ENCODE measurements at places on chromosomes 2 and 18.

GRCh38 chr18:78406743-78407465, 572.7 kb upstream of the SALL3 start:
- no peak for DNase-seq

DNA sequence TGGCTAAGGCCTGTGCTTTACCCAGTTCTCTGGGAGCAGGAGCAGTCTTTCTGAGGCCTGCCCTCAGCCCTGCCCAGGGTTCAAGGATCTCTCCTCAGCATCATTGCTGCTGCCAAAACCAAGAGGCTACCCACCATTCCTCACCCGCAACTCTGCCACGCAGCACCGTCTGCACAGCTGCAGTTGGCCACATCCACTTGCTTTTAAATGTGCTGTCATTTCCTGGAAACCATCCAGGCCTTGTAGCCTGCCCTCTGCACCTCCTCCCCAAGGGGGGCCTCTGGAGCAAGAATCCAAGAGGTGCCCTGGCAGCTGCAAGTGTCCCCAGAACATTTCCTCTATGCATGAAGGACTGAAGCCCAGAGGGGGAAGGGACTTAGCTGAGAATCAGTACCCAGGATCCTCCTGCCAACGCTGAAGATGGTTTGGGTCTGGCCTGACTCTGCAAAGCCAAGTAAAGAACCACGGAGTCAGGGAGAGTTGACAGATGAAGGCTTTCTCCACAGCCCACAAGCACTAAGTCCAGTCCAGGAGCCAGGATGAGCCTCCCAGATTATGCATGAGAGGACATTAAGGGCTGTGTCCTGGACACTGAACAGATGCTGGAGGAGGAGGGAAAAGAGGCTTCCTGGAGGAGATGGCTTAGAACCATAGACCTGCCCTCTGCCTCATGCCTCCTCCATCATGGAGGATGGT, 14.9 kb downstream of the EMX1 start:
- no peak for DNase-seq

GRCh38 chr2:70716131-70716743, 51.8 kb downstream of the ADD2 start:
- no peak for DNase-seq

- no peak for DNase-seq
Observed at GRCh38 chr2:192194265-192194865, 368 bp downstream of the TMEFF2 start.

- DNase-seq = no peak
Observed at GRCh38 chr2:136327162-136327852, 209.4 kb upstream of the CXCR4 start.

DNA sequence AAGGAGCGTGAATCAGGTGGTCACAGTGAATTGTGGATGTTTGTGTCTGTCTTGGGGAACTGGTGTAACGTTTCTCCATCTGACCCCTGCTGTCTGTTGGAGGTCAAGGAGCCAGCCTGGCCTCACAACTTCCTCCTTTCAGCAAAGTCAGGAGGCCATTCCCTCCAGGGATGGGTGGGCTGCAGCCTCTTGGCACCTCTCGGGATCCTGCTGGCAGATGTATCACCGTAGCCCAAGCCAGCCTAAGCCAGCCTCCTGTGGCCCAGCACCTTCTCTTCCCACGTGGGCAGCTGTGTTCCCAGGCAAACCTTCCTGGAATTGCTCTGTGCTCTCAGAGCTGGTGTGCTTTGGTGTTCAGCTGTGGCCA, 30.5 kb downstream of the HPCAL1 start:
- no peak for DNase-seq

- no peak for DNase-seq
Observed at GRCh38 chr2:166628478-166629136, 134.6 kb upstream of the SCN7A start.
